Aorta (tissue), 5 donors: ENCODE measurements at places on chromosomes 1 and 21. TPM values are rescaled to one million over a fixed set of nuclear protein-coding genes. Genes with fewer than 3 reads are reported as not detected.

- DNase-seq: no peak
Measured at GRCh38 chr1:102852613-102853012, 255.7 kb downstream of the COL11A1 start.

GRCh38 chr1:6634371-6635052, 9.8 kb downstream of the THAP3 start:
- peak; percentile 85 for DNase-seq

FAM110D gene
- polyA plus RNA-seq: 0.25 TPM

SPRR1A gene
- polyA plus RNA-seq: not detected

GRCh38 chr1:227318016-227318852, at the start of gene CDC42BPA:
Gene CDC42BPA, minus strand, starts transcription at chr1:227318492. Its CDS starts 1,310 bp downstream, at chr1:227317182.
- peak; percentile 93 for DNase-seq
